Tibial artery (tissue), 4 donors: ENCODE measurements at places on chromosomes 2 and 18.

DNA sequence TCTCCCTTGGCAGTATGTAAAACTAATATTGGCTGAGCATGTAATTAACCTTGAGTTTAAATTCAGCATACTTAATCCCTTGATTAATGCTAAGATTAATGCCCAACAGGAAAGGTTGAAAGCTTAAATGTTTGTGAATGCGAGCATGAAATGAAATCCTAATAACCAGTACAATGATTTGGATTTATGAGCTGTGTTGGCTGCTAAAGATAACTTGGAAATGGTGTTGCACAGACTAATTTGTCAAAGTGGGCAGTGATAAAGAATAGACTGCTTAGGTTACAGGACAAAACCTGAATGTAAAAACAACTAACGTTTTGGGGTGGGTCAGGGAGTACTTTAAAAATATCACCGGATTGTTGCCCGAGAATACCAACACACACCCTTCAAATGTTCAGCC is 70.6 kb downstream of the MGAT5 start:
- no peak overlapping the region for H3K27ac ChIP-seq
- H3K27me3 ChIP-seq, result no peaks in the 10 kb centered on the region
- no peak for DNase-seq
- no peaks in the 10 kb centered on the region for H3K36me3 ChIP-seq

- DNase-seq, result no peak
- no peak overlapping the region for H3K27ac ChIP-seq
- no peak overlapping the region for H3K4me3 ChIP-seq
- no peaks in the 10 kb centered on the region for H3K27me3 ChIP-seq
- peaks cover 52% of the 10 kb centered on the region for H3K4me1 ChIP-seq
These were observed 40.4 kb upstream of the RASGRP3 start for GRCh38 chr2:33436083-33436482.

DNA sequence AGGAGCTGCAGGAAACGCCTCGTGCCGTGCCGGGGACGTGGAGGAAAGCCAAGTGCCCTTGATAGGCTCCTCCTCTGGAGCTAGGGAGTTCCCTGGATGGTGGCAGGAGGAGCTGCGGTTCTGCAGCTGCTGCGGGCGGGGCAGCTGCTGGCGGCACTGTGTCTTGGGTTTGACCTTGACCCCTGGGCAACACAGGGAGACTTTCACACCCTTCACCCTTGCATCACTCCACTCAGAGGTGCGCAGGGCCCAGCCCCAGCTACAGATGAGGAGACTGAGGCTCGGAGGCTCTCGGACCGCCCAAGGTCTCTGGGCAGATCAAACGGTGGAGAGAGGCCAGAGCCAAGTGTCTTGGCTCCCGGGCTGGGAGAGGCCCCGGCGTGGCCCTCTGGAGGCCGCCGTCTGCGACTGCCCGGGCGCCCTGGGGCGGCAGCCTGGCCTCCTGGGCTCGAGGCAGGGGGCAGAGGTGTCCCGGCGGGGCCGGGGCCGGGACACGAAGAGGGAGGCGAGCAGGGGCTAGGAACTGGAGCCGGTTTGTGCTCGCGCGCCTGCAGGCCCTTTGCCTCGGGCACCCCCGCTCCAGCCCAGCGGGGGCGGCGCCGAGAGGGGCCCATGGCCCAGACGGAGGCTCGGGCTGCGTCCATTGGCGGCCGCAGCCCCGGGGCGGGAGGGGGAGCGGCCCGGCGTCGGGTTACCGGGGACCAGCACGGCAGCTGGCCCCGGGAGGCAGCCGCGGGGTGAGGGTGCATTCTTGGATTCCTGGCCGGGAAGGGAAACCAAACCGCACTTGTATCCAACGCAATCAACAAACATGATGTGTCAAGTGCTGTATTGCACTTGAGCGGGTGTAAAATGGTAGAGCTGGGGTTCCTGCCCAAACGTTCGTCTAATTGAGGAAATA is 129.6 kb upstream of the SLC1A4 start:
- peak overlapping the region; percentile 90 for H3K27ac ChIP-seq
- H3K27me3 ChIP-seq, result no peaks in the 10 kb centered on the region
- H3K4me3 ChIP-seq, result peak overlapping the region; percentile 65
- H3K4me1 ChIP-seq, result peaks cover 30% of the 10 kb centered on the region
- no peaks in the 10 kb centered on the region for H3K36me3 ChIP-seq
- DNase-seq, result peak; percentile 97

GRCh38 chr2:30113617-30114293 is 33.1 kb upstream of the YPEL5 start:
- H3K36me3 ChIP-seq, result no peaks in the 10 kb centered on the region
- H3K4me1 ChIP-seq, result peaks cover 5% of the 10 kb centered on the region
- H3K27me3 ChIP-seq, result peaks cover 2% of the 10 kb centered on the region
- H3K4me3 ChIP-seq, result no peak overlapping the region
- DNase-seq, result peak; percentile 36

GRCh38 chr2:10446631-10447030 is 1.5 kb downstream of the ODC1 start:
- no peaks in the 10 kb centered on the region for H3K27me3 ChIP-seq
- H3K4me1 ChIP-seq, result peaks cover 35% of the 10 kb centered on the region
- DNase-seq, result no peak
- peak overlapping the region; percentile 90 for H3K27ac ChIP-seq
- H3K36me3 ChIP-seq, result peaks cover 31% of the 10 kb centered on the region
- peak overlapping the region; percentile 78 for H3K4me3 ChIP-seq

- H3K27ac ChIP-seq, result no peak overlapping the region
- DNase-seq, result no peak
- H3K36me3 ChIP-seq, result no peaks in the 10 kb centered on the region
- H3K27me3 ChIP-seq, result no peaks in the 10 kb centered on the region
- no peaks in the 10 kb centered on the region for H3K4me1 ChIP-seq
These were observed 101.1 kb downstream of the DDX1 start for GRCh38 chr2:15692551-15693377.

- peaks cover under 1% of the 10 kb centered on the region for H3K36me3 ChIP-seq
- no peak overlapping the region for H3K4me3 ChIP-seq
- H3K4me1 ChIP-seq, result peaks cover 16% of the 10 kb centered on the region
- no peak for DNase-seq
- no peaks in the 10 kb centered on the region for H3K27me3 ChIP-seq
These were observed 1.3 kb upstream of the ZNF24 start for GRCh38 chr18:35345460-35345921.

GRCh38 chr2:190911813-190912212 is 31.2 kb downstream of the GLS start:
- peaks cover 22% of the 10 kb centered on the region for H3K36me3 ChIP-seq
- no peak overlapping the region for H3K4me3 ChIP-seq
- peak overlapping the region; percentile 53 for H3K27ac ChIP-seq
- no peaks in the 10 kb centered on the region for H3K4me1 ChIP-seq
- no peak for DNase-seq

GRCh38 chr2:209840434-209840833 is 68.8 kb downstream of the UNC80 start:
- H3K36me3 ChIP-seq, result no peaks in the 10 kb centered on the region
- DNase-seq, result no peak
- no peak overlapping the region for H3K4me3 ChIP-seq
- H3K27me3 ChIP-seq, result no peaks in the 10 kb centered on the region
- no peaks in the 10 kb centered on the region for H3K4me1 ChIP-seq

GRCh38 chr18:15165048-15165447 is 417.1 kb downstream of the ANKRD30B start:
- no peaks in the 10 kb centered on the region for H3K27me3 ChIP-seq
- no peaks in the 10 kb centered on the region for H3K4me1 ChIP-seq
- H3K4me3 ChIP-seq, result no peak overlapping the region
- no peaks in the 10 kb centered on the region for H3K36me3 ChIP-seq
- H3K27ac ChIP-seq, result no peak overlapping the region
- no peak for DNase-seq

DNA sequence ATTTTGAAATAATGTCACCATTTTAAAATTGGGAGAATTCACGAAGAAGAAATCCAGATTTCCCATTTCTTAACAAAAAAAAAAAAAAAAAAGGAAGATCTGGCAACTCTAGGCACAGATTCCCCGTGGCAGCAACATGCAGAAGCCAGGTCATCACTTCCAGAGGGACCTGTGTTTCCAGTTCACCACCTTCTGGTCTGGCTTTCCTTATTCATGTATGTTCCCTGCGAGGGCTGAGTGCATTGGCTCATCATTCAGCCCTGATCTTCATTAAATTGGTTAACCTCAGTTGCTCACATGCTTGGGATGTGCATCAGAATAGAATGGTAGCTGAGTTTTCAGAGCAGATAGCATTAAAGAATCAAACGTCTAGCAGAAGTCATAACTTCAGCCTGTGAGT is 25.0 kb upstream of the MAP3K20 start:
- DNase-seq, result no peak
- no peak overlapping the region for H3K4me3 ChIP-seq
- no peaks in the 10 kb centered on the region for H3K27me3 ChIP-seq
- H3K4me1 ChIP-seq, result peaks cover 29% of the 10 kb centered on the region
- no peak overlapping the region for H3K27ac ChIP-seq

GRCh38 chr2:124836416-124836815 is 811.3 kb downstream of the CNTNAP5 start:
- no peak overlapping the region for H3K4me3 ChIP-seq
- H3K4me1 ChIP-seq, result no peaks in the 10 kb centered on the region
- H3K36me3 ChIP-seq, result no peaks in the 10 kb centered on the region
- DNase-seq, result no peak
- H3K27ac ChIP-seq, result no peak overlapping the region

GRCh38 chr2:162328424-162329157 is 10.1 kb upstream of the IFIH1 start:
- no peaks in the 10 kb centered on the region for H3K4me1 ChIP-seq
- no peak overlapping the region for H3K27ac ChIP-seq
- DNase-seq, result no peak
- H3K27me3 ChIP-seq, result no peaks in the 10 kb centered on the region

DNA sequence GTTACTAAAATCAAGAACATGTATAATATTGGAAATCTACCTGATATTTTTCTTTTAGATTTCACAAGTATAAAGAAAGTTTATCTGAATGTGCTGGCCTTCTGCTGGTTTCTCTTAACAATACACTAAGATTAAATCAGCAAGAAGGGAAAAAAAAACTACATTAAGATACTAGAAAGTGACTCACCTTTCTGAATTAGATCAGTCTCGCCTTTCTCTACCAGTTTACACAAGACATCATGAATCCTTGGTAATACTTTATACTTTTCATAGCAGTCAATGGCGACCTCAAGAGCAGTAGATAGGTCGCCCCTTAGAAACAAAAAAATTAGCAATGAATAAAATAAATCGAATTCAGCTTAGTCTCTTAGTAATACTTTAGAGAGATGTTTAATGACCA is 61.2 kb downstream of the LRPPRC start:
- no peak for DNase-seq
- H3K27me3 ChIP-seq, result no peaks in the 10 kb centered on the region
- no peak overlapping the region for H3K27ac ChIP-seq
- peaks cover 36% of the 10 kb centered on the region for H3K36me3 ChIP-seq
- no peaks in the 10 kb centered on the region for H3K4me1 ChIP-seq
- H3K4me3 ChIP-seq, result no peak overlapping the region

- H3K36me3 ChIP-seq, result no peaks in the 10 kb centered on the region
- no peak overlapping the region for H3K4me3 ChIP-seq
- H3K27ac ChIP-seq, result no peak overlapping the region
- no peak for DNase-seq
These were observed 4.3 kb upstream of the GPR45 start for GRCh38 chr2:105237045-105237765.

- no peak for DNase-seq
- H3K27me3 ChIP-seq, result no peaks in the 10 kb centered on the region
- no peaks in the 10 kb centered on the region for H3K4me1 ChIP-seq
- H3K27ac ChIP-seq, result no peak overlapping the region
- no peaks in the 10 kb centered on the region for H3K36me3 ChIP-seq
- no peak overlapping the region for H3K4me3 ChIP-seq
These were observed 849.9 kb downstream of the RNF144A start for GRCh38 chr2:7766978-7767565.

GRCh38 chr18:44792456-44793061 is 111.9 kb downstream of the SETBP1 start:
- no peaks in the 10 kb centered on the region for H3K27me3 ChIP-seq
- no peak overlapping the region for H3K4me3 ChIP-seq
- H3K36me3 ChIP-seq, result no peaks in the 10 kb centered on the region
- H3K4me1 ChIP-seq, result peaks cover 67% of the 10 kb centered on the region
- no peak for DNase-seq

DNA sequence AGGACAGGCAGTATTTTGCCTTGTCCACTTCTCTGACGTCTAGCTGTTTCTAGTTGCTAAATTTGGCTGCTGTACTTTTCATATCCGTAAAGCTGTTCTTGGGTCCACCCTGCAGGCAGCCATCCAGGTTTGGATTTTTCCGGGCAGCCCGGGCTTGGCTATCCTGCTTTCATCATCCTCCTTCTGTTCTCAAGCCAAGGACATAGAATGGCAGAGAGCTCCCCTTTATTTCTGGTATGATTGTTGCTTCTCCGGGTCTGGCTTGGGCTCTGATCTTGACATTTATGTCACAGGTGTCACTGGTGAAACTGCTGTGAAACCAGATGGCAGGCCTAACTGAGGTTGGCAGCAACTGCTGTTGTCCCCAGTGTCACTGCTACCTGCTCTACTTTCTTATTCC is 35.5 kb downstream of the SCN2A start:
- H3K36me3 ChIP-seq, result no peaks in the 10 kb centered on the region
- no peak overlapping the region for H3K4me3 ChIP-seq
- no peaks in the 10 kb centered on the region for H3K4me1 ChIP-seq
- H3K27me3 ChIP-seq, result no peaks in the 10 kb centered on the region
- peak; percentile 83 for DNase-seq

- H3K36me3 ChIP-seq, result no peaks in the 10 kb centered on the region
- no peaks in the 10 kb centered on the region for H3K27me3 ChIP-seq
- no peak for DNase-seq
- H3K27ac ChIP-seq, result peak overlapping the region; percentile 79
- peaks cover 73% of the 10 kb centered on the region for H3K4me1 ChIP-seq
- H3K4me3 ChIP-seq, result no peak overlapping the region
These were observed 51.8 kb downstream of the LDLRAD4 start for GRCh38 chr18:13270279-13270855.

- no peaks in the 10 kb centered on the region for H3K27me3 ChIP-seq
- no peak overlapping the region for H3K4me3 ChIP-seq
- no peak for DNase-seq
- H3K4me1 ChIP-seq, result no peaks in the 10 kb centered on the region
- H3K36me3 ChIP-seq, result no peaks in the 10 kb centered on the region
These were observed 159.5 kb downstream of the HNMT start for GRCh38 chr2:138123741-138124140.

DNA sequence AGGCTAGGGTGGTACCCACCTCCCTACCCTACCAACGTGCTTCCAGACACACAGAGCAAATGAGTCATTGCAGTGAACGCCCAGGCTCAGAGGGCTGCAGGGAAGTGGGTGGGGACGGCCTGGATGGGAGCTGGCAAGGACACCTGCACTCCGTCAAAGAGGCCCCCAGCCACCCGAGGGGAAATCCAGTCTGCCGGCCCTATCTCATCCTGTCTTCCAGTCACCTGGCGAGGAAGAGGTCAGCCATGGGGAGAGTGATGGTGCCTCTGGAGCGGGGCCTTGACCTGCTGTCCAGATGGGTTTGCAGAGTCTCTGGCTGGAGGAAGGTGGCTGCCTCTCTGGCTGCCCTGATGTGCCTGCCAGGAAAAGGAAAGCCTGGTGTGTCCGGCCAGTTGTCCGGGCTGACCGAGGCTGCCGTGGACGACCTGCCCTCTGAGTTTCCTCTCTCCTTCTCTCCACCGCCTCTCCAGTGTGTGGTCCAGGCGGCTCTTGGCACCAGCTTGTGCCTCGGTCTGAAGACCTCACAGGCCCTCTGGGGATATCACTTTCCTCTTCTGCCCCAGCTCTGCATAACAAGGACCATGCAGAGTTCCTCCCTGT is 209.7 kb upstream of the COPS8 start:
- H3K27ac ChIP-seq, result no peak overlapping the region
- no peak for DNase-seq
- no peaks in the 10 kb centered on the region for H3K4me1 ChIP-seq
- no peaks in the 10 kb centered on the region for H3K36me3 ChIP-seq
